HCT116 (cell line): ENCODE measurements at places on chromosomes 2 and 18.

- DNase-seq, result no peak
Observed at GRCh38 chr2:126973745-126974144, 75.1 kb downstream of the TEX51 start.

DNA sequence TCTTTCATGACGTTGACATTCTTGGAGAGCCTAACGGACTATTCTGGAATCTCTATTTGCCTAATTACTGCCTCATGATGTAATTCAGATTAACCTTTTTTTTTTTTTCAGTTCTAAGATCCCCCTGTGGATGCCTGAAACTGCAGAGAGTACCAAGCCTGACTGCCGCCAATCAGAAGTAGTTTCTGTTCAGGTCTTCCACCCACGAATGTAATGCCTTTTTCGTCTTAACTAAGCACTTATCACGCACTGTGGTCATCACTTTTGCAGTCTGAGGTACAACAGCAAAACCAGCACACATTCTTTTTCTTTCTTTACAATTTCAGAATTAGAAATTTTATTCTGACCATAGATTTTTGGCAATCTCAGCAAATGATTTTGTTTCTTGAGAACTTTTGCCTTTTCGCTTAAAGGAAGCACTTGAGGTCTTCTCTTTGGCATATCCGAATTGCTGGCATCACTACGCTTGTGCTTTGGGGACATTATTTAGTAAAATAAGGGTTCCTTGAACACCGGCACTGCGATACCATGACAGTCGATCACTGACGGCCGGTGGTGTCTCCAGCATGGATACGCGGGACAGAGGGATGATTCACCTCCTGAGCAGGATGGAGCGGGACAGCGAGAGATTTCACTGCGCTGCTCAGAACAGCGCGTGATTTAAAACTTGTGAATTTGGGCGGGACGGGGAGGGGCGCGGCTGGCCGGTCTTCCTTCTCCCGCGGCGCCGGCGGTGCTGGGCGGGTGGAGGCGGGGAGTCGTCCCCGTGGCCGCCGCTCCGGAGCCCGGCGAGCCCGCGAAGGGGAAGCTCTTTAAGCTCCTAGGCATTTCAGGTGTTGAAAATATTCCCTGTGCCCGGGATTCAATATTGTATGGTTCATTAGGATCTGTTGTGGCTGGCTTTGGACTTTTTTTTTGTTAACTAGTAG lies 32.0 kb upstream of the GPR55 start:
- peak; percentile 42 for DNase-seq

DNA sequence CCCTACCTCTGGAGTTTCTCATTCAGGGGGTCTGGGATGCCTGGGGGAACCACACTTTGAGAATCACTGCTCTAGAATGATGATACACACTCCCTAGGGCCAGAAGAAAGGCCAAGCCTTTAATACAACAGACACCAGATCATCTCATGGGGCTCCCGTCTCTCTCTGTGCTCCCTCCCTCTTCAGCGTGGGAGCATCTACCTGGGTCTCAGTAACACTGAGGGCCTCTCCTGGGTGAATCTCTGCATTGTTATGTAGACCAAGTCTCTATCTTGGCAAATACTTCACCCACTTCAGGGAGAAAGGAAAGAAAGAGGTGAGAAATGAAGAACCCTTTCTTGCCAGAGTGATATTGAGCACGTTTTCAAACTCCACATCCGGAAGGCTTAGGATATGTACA lies 146.8 kb upstream of the MSH6 start:
- DNase-seq, result no peak

GRCh38 chr2:158138255-158138654 lies 36.6 kb downstream of the UPP2 start:
- DNase-seq, result no peak

DNA sequence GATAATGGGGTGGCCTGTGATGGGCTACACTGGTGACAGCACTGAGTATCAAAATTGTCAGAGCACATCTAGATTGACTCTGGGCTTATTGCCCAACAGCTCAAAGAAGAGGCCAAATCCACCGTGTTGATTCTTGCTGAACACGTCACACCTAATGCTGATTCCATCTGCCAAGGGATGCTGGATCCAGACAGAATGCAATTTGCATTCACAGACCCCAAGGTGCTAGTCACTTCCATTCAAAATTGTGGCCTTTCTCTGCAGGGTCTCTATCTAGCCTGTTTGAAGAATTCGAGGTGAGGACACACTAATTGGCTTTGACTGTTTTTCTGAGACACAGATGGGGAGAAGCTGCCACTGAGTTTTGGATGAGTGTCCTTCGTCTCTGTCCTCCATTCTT lies 13.5 kb upstream of the GPR39 start:
- DNase-seq, result no peak

DNA sequence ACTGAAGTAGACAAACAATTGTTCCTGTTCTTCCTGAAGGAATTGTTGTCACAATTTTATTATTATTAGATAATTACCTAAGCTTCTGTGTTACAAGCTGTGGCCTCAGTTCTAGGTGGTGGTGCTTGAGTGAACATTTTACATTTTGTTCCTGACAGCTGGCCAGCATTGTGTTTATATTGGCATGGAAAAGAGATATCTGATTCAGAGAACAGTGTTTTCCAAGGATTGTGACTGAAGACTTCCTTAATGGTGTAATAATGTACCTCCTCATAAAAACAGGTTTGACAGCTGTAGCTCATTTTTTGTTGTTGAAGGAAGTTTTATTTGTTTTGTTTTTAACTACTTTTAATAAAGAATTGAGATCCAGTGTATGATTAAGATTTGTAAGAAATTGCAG lies 95.2 kb downstream of the EPB41L5 start:
- no peak for DNase-seq

DNA sequence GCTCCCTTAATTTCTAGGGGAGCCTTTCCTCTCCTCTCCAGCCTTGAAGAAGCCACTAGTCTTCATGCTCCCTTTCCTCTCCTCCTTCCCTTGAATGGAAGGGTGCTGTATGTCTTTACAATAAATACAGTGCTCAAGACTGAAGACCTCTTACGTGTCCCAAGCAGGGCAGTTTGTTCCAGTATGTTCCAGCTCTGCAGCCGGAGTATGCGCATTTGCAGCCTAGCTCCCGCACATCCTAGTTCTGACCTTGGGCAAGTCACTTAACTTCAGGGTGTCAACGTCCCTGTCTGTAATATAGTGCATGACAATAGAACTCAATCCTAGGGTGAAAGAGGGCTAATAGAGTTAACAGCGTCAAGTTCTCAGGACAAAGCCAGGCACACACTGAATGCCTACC lies 208.0 kb downstream of the HAUS1 start:
- DNase-seq, result no peak

DNA sequence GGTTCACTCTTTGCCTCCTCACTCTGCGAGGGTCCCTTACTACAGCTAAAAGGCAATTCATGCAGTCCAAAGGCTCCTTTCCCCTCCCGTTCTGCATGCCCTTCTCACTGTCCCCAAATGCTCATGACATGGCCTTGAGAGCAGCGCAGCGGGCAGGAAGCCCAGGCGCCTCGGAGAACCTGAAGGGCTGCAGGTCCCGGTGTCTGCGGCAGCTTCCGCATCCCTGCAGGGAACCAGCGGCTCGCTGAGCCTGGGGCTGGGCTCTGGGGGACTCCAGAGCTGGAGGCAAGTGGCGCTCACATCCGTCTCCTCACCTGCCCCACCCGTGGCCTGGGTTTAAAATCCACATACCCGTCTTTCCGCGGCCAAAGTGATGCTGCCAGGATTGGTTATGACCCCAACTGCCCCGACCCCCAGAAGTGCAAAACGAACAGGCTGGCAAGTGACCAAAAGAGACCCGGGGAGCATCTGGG lies 462 bp upstream of the CIDEA start:
- no peak for DNase-seq
